T-helper 17 cell (primary cell): ENCODE measurements at places on chromosomes 4 and X.

DNA sequence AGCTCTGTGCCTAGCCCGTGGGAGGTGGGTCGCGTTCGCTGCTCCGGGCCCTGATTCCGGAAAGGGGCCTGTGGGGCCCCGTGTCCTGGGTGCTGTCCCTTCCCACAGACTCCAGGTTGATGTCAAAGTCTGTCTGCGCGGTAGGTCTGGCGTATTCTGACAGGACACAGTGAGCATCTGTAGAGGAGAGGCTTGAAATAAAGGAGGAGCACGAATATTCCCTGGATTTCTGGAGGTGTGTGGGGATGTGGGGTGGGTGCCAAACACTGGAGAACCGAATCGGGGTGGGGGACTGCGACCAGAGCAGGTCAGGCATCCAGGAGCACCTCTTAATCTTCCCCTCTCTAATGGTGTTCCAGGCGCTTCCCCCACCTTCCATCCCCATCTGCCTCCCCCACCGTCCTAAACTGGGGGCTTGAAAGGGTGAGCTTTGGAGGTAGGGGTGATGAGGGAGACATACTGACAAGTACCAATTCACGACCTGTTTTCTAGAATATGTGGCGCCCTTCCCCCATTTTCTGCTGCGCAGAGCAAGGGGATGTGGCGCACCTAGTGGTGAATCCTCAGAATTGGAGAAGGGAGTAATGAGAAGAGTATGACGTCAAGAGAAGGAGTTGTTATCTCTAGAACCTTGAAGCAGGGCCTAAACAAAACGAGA lies 877 bp downstream of the GPRASP1 start:
- peak; percentile 12 for DNase-seq

DNA sequence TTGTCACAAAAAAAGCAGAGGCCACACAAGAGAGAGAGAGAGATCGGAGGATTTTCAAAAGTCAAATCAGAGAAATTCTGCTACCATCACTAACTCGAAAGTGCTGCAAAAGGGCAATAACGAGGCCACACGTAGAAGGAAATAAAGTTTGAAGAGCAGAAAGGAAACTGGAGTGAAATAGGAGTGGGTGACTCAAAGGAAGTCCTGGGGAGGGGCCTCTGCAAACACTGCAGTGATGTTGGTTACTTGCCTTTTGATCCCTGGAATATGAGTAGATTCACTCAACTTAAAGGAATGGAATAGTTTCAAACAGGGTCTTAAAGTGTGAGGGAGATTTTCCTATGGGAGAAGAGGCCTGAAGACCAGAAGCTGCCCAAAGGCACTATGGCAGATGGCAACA lies 663.4 kb upstream of the LCORL start:
- DNase-seq = no peak

DNA sequence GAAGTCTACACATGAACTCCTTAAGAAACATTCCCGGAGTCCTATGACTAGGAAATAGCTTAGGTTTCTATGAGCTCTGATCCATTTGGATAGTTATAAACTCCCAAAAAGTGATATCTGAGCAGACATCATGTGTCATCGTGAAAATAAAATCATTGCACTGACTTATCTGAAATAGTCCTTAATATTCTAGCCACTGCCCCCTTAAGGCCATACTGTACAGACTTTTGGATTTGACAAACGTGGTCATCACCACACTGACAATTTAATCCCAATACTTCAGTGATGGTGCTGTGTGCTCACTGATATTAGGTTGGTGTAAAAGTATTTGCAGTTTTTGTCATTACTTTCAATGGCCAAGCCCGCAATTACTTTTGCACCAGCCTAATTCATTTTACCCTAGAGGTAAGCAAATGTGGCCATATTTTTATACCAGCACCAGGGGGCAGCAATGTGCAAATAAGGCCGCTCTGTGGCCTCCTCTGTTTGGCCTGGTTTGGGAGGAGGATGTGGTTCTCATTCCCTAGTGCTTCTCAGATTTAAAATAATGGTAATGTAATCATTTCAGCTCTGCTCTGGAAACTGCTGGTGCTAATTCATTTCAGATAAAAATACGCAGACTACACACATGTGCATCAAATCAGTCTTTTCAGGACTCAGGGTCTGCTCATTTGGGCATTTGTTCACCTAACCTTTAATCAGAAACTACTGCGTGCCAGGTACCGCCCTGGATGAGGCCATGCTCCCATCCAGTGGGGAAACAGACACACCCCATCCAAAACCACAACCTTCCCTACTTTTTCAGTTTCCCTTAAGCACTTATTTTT lies 196.4 kb upstream of the C1QTNF7 start:
- peak; percentile 60 for DNase-seq

- DNase-seq = no peak
Observed at GRCh38 chr4:162406637-162407365, 243.0 kb upstream of the FSTL5 start.
